ENCODE measurements at places on chromosomes 5 and 9.

DNA sequence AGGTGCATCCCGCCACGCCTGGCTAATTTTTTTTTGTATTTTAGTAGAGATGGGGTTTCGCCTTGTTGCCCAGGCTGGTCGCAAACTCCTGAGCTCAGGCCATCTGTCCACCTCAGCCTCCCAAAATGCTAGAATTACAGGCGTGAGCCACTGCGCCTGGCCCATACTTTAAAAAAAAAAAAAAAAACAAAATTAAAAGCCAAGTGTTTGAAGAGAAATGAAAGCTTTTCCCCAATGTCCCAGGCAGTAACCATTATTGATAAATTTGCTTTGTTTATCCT lies 9.5 kb downstream of the PRRC2B start:
- DNase-seq = no peak

GRCh38 chr9:111843971-111844370 lies 49.2 kb upstream of the SHOC1 start:
- no peak for DNase-seq

- DNase-seq = no peak
These were observed 19.2 kb downstream of the FAM240B start for GRCh38 chr9:38700695-38701094.

DNA sequence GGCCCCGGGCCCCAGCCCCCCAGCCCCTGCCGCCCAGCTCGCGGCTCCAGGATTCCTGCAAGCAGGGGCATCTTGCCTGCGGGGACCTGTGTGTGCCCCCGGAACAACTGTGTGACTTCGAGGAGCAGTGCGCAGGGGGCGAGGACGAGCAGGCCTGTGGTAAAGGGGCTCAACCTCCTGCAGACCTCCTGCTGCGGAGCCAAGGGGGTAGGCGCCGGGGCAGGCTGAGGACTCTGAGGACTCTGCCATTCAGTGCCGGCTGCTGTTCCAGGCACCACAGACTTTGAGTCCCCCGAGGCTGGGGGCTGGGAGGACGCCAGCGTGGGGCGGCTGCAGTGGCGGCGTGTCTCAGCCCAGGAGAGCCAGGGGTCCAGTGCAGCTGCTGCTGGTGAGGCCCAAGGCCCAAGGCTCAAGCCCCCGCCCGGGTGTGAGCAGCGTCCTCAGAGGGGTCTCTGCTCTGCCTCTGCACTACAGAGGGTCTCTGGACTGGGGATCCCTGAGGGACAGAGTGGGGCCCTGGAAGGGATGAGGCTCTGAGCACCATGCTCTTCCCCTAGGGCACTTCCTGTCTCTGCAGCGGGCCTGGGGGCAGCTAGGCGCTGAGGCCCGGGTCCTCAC lies 3.4 kb downstream of the MAMDC4 start:
- DNase-seq = no peak

- no peak for DNase-seq
These were observed 24.9 kb downstream of the LPCAT1 start for GRCh38 chr5:1498623-1499416.

All from foreskin fibroblast (primary cell).